ENCODE measurements at places on chromosomes 1 and 21. TPM values are rescaled to one million over a fixed set of nuclear protein-coding genes. Genes with fewer than 3 reads are reported as not detected.

Gene LEMD1
- not detected for total RNA-seq

DNA sequence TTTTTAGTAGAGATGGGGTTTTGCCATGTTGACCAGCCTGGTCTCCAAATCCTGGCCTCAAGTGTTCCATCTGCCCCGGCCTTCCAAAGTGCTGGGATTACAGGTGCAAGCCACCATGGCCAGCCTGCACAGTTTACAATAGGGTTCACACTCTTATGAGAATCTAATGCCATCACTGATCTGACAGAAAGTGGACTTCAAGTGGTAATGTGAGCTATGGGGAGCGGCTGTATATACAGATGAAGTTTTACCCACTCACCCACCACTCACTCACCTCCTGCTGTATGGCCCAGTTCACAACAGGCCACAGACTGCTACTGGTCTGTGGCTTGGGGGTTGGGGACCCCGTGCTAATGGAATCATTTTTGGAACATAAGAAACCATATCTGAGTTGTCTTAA lies 58.4 kb upstream of the RNPC3 start:
- no peak for DNase-seq

Gene CLIC6
- total RNA-seq, result 3.9 TPM

DNA sequence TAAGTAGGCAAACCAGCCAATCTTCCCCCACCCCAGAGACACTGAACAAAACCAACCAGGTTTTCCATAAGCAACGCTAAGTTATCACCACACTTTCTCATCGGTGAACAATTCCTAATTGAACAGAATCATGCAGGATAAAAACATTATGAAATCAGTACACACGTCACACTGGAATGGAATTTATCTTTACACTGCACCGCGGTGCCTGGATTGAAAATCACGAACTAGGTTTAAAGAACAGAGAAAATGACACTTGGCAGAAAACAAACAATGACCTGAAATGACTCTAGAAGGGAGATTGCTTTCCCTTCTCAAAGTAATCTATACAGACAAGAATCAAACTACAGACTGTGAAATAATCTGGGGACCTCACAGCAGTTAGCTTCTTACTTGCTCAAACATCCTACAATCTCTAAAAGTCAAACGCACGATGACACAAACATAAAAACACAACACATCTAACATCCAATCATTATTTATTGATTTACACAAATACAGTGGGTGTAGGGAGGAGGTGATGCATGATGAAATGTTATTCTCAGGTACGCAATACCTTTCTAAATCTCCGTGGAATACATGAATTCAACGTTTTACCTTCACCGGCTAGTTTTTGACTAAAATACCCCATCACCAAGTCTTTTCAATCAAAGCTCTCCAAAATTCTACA lies 1.9 kb downstream of the EIF4G3 start:
- no peak for DNase-seq

DNA sequence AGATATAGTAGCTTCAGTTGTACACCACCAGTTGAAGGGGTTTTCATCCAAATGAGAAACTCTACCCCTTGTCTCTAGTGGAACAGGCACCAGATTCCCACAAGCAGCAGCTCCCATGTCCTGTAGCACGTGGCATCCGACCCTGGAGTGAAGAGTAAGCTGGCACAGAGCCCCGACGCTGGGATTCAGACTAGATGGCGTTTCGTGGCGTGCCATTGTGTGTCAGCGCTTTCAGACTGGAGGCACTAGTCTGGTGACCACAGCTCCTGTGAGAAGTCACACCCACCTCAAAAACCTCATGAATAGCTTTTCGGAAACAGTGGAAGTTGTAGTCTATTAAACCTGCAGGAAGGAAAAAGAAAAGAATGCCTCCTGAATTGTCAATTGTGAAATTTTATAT lies 20.2 kb downstream of the RRAGC start:
- peak; percentile 54 for DNase-seq

Gene ZBTB8A
- 3.8 TPM for total RNA-seq

Gene HSPA6
- total RNA-seq, result 1.4 TPM
